Tibial artery (tissue), 4 donors: ENCODE measurements at places on chromosomes 7 and 10.

DNA sequence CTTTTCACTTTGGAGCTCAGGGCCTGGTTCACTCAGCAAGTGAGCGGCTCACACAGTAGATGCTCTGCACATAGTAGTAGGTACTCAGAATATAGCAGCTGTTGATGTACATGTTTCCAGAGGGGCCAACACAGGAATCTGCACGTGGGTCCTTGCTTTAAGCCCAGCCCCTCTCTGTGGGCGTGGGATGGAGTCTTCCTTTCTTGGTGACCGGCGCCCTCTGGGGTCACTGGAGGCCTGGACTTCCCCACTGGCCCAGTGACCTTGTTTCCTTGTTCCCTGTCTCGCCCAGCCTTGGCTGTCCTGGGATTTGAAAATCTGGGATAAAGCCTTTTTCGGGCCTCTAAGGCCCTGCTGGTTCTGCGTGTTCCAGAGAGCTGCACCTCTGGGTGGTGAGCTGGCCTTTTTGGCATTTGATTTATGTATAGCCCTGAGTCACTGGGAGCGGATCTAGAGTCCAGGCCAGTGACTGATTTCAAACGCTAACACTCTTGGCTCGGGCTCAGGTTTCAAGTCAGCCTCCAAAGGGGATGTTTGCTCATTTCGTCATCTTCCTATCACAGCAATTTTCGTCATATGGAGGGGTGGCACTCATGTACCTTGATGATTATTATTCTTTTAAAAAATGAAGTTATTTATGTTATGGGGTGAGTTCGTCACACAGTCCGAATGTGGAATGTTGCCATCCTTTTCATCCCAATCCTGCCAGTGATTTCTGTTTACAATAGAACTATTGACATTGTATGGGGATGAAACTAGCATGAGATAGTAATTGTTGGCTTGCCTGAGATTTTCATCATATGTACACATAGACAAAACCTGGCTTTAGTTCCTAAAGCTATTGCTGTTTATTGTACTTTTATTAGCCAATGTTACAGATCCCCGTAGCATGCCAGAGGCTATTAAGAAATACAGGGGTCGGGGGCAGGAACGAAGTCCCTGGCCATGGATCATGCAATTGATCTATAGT is 65.5 kb downstream of the CUX1 start:
- DNase-seq, result peak; percentile 94

DNA sequence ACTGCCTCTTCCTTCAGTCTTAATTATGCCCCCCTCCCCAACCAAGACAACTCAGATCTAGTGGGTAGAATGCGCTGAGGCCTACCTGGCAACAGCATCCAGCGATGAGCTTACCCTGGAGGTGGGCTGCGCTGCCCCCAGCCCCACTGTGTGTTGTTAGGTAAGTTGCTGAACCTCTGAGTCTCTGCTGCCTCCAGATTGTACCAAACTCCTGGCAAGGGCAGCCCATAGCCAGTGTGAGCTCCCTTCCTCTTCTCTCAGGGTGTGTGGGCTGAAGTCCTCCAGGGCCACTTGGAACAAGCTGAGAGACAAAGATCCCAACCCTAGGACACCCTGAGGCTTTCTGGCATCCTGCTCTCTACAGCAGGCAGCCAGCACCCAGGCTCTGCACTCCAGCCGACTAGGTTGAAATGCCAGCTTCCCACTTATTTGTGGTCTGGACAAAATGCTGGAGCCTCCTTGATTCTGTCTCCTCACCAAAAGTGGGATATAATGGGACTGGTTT is 135.3 kb downstream of the ARHGAP22 start:
- no peak for DNase-seq

GRCh38 chr7:139321071-139321745 is 19.9 kb upstream of the FMC1 start:
- no peak for DNase-seq

DNA sequence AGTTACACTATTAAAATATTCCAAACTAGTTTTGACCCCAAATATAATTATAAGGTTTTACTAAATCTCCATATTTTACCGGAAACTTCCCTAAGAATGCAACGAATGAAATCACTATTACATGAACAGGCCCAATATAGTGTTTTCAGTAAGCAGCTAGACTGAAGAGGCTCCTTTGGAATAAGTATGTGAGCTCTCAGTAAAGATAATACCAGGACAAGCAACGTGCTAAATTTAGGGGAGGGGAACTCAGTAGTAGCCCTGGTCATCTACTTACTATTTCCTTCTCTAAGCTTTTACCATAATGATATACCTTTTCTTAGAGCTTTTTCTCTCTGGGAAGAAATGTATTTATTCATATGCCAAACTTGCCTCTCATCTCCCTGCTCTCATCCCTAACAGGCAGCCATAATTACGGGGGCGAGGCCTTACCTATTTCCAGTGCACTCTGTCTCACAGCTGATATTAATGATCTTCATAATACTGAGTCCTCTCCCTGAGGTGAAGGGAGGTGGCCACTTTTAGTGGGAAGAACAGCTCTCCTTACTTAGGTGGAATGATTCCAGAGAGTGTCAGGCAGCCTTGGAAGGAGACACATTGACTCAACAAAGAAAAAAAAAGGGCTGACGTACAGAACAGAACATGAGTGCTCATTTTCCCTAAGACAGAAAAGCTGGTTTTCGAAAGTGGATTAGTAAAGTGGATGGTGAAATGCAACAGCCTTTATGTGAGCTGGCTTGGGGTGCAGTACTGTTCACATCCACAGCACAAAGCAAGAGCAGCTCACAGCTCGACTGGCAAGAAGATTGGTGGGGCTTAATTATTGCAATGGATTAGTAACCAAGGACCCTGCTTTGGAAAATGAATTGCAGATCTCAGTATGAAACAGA is 165.4 kb downstream of the GLI3 start:
- no peak for DNase-seq

GRCh38 chr10:92202536-92202935 is 88.3 kb downstream of the CPEB3 start:
- DNase-seq, result no peak

DNA sequence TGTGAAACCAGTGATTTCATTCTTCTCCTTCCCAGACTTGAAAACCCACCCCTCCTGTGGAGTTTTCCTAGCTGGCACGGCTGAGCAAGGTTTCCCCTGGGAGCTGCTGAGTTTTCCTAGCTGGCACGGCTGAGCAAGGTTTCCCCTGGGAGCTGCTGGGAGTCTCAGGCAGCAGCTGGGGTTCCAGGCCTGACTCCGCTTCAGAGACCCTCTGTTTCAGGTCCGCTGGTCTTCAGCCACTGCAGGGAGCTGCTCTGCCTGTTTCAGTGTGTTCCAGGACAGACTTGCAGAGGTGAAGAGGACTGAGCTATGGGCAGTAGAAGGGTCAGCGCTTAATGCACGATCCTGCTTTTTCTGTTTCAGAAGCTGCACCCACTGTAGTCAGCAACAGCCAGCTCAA is 104.9 kb downstream of the XRCC2 start:
- no peak for DNase-seq

GRCh38 chr7:158730383-158731346 is 26.1 kb upstream of the NCAPG2 start:
- no peak for DNase-seq

- DNase-seq, result no peak
These were observed 825 bp downstream of the TMEM176A start for GRCh38 chr7:150801242-150801945.

GRCh38 chr10:33381451-33382215 is 47.2 kb upstream of the NRP1 start:
- DNase-seq, result no peak

DNA sequence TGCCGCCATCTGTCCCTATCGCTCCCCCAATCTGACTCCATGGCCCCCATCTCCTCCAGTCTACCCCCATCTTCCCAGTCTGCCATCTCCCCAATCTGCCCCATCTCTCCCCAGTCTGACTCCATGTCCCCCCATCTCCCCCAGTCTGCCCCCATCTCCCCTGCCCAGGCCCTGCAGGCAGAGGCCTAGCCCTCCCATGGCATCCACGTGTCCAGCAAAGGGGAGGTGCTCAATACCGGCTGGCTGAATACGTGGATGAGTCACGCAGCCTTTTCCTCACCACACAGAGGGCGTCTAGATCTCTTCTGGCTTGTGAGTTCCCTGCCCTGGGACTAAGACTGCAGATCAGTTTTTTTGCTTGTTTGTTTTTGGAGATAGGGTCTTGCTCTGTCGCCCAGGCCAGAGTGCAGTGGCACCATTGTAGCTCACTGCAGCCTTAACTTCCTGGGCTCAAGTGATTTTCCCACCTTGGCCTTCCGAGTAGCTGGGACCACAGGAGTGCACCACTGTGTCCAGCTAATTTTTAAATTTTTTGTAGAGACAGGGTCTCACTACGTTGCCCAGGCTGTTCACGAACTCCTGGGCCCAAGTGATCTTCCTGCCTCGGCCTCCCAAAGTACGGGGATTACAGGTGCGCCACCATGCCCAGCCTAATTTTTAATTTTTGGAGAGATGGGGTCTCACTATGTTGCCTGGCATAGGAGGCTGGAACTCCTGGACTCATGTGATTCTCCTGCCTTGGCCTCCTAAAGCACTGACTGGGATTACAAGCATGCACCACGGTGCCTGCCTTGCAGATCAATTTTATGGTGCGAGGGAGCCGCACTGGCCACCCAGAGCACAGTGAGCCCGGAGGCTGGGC is 15.3 kb upstream of the GPR146 start:
- peak; percentile 96 for DNase-seq

DNA sequence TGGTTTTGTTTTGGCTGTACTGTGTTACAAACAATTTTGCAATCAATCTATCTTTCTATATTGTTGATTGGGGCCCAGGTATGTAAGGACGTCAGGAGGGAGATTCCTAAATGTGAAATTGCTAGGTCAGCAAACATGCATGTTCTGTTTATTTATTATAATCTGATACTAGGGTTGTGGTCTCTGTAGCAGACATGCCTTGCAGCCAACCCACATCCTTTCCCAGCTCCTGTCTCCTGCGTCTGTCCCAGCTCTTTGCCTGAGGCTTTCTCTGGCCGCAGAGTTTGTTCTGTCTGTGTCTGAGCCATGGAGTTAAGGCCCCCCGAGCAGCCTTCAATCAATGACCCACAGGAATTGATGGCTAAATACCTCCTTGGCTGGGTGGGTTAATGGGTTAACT is 124.0 kb upstream of the ZEB1 start:
- no peak for DNase-seq

DNA sequence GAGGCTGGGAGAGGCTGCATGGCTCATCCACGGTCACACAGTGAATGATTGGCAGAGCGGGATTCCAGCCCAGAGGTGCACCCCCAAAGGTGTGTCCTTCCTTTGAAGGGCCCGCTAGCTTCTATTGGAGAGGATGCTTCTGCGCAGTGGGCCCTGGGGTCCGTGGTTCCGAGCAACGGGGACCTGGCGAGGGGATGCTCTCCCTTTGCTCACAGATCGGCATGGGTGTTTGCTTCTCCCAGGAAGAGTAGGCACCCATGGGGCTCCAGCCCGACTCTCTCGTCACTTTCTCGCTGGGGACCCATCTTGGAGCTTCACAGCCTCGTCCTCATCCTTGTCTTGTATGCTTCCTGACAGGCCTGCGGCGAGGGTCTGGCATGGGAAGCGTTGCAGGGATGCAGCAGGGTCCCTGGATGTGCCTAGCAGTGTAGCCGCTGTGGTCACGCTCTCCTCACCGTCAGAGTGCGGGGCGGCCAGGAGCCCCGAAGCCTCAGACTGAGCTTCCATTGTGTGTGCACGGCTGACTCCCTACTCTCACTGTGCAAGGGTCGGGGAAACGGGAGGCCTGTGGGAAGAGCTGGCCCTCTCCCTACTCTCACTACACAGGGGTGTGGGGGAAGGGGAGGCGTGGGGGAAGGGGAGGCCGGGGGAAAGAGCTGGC is 538.5 kb upstream of the FOXK1 start:
- peak; percentile 51 for DNase-seq

DNA sequence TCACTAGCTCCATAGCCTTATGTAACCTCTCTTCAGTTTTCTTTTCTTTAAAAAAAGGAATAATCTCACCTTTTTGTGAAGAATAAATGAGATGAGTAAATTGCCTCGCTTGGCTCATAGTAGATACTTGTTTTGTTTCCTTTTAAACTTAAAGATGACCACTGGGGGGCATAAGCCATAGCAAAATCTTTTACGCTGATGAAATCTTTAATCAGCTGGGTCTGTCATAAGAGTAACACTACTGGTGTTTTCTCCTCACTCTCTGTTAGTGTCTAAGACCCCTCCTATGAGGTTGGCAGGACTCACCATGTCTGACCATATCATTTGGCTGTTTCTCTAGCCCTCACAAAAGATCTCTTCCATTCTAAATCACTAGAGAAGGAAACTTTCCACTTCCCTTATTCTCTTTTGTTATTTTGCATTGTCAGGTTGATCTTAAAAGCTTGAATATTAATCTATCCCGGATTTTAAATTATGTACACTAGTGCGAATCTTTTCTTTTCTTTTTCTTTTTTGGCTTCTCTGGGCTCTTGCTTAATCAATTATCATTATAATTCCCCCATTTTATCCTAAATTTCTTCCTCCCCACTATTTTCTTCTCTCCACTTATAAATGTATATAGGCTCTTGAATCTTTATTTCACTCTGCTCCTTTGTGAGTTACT is 12.5 kb downstream of the STAG3 start:
- DNase-seq, result no peak

GRCh38 chr10:111944331-111944730 is 239.2 kb downstream of the GPAM start:
- no peak for DNase-seq

DNA sequence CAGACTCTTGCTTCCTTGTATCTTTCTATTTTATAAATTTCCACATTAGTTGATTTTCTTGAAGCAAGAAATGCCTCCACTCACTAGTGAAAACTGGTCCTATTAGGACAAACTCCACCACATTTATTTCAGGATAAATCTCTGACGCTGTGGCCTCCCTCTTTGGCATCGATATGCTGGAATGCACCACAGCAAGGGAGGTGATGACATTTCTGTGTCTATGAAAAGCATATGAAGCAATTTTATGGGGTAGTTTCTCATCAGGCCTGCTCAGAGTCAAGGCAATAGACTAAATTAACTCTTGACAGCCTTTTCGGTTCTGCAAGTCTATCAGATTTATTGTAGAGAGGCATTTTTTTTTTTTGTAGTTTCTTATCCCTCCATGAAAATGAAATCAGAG is 304.4 kb downstream of the ZEB1 start:
- DNase-seq, result peak; percentile 56

- DNase-seq, result no peak
These were observed 540.3 kb downstream of the INHBA start for GRCh38 chr7:41162612-41163011.

GRCh38 chr7:41792120-41792519 is 89.2 kb upstream of the INHBA start:
- no peak for DNase-seq

GRCh38 chr10:82813856-82814255 is 938.9 kb downstream of the NRG3 start:
- no peak for DNase-seq
